Stimulated activated CD4-positive, alpha-beta T cell treated with anti-CD3 and anti-CD28 coated beads, Interleukin-4, amount 100 ng/mL, for 4 hours (primary cell): ENCODE measurements at places on chromosomes 6 and 20.

DNA sequence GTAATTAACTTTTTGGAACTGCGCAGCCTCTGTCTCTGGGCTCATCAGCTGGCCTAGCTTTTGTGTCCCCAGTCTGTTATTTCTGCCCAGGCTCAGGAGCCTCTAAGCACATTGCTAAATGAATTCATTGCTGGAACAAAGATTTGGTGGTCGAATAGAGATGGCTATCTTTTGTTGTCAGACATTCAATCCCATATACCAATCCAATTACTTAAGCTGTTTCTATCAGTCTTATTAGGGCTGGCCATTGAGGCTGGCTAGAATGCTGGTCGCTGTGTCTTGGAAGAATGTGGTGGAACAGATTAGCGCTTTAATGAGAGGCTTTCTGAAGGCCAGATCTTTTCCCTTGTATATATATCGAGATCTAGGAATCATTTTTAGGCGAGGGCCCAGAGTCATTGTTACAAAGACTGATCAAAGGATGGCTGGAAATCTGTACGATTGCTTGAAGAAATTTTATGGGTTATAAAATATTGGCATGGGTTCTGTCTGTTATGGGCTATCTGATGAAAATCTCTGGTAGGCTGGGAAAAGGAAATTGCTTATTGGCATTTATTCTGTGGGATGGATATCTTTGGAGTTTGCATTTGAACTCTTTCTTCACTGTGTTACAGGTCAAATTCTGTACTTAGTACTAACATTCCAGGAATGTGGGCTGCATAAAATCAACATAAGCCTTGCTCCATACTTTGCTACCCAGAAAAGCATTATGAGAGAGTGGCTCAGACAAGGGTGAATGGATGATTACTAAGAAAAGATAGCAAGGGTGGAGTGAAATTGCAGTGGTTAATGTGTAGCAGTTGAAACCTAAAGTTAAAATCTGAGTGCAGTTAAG lies 34.8 kb upstream of the JAG1 start:
- no peak for DNase-seq

DNA sequence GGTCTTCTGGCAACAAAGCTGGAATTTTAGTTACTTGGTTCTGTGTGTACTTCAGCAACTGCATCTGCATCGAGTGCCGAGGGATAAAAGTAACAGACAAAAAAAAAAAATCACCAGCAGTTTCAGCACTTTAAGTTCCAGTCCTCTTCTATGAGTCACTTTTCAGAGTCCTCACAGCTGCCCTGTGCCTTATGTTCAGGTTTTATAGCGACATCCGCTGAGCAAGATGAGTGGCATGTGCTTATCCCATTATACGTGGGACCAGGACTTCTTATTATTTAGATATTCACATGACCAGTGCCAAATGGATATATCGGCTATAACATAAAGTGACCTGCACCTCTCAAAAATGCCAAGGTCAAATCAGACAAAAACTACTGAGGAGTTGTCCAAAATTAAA lies 242.9 kb downstream of the FOXA2 start:
- no peak for DNase-seq

DNA sequence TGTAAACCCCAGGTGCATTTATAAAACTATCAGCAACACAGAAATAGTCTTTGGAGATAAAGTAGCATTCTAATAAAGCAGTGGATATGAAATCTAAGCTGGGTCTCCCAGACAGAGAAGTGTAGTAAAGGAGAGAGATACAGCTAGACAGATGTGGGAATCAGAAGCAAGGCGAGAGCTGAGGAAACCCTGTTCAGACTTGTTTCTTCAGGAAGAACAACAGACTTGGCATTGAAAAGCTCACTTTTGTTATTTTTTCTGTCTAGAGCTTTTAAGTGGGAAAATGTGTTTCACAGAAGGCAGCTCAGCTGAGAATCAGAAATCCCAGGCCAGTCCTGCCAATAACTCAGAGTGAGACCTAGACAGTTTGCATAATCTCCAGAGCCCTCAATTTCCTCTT lies 52.9 kb downstream of the SLC35B3 start:
- no peak for DNase-seq

DNA sequence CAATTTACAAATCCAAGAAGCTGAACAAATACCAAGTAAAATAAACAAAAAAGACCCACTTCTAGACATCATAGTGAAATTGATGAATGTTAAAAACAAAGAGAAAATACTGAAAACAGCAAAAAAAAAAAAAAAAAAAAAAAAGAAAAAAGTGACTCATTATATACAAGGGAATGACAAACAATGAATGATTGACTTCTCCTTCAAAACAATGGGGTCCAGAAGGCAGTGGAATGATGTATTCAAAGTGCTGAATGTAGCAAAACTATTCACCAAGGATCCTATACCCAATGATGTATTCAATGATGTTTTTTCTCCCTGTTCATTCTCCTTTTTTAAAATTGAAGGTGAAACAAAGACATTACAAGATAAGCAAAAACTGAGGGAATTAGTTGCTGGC lies 650.0 kb downstream of the UTRN start:
- DNase-seq, result no peak

- DNase-seq, result no peak
Observed at GRCh38 chr6:139846538-139847456, 472.3 kb upstream of the CITED2 start.

- peak; percentile 56 for DNase-seq
Observed at GRCh38 chr6:209432-210103, 82.7 kb upstream of the DUSP22 start.

- DNase-seq, result no peak
Observed at GRCh38 chr6:43970913-43971775, 156.1 kb downstream of the MRPL14 start.

DNA sequence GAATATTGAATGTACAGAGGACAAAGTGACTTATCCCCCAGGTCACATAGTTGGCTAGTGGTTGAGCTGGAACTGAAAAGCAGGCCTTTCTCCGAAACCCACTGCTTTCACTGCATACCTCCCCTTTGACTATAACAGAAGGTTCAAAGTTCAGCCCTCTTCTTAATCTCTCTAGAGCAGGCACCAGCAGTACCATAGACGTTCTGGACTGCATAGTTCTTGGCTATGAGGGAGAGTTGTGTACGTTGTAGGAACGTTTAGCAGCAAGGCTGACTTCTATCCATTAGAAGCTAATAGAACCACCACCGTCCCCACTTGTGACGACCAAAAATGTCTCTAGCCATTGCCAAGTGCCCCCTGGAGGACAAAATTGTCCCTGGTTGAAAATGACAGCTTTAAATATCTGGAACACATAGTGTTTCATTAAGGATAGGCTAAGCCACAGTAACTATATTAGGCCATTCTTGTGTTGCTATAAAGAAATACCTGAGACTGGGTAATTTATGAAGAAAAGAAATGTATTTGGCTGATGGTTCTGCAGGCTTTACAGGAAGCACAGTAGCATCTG lies 123.8 kb upstream of the MTHFD1L start:
- no peak for DNase-seq

DNA sequence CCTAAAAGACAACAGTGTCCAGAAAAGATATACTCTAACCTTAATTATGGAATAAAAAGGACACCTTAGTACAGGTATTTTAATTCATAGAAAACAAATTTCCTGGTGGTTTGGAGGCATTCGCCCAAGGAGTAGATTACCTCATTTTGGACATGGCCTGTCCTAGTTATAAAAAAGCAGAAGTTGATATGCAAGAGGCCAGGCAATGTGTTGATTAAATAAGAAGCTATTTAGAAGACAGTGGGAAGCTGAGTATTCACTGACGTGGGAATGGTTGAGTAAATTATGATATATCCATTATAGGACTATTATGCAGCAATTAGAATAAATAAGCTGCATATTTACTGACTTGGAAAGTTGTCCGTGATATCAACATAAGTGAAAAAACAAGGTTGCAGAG lies 314.9 kb downstream of the ALDH8A1 start:
- DNase-seq, result no peak

DNA sequence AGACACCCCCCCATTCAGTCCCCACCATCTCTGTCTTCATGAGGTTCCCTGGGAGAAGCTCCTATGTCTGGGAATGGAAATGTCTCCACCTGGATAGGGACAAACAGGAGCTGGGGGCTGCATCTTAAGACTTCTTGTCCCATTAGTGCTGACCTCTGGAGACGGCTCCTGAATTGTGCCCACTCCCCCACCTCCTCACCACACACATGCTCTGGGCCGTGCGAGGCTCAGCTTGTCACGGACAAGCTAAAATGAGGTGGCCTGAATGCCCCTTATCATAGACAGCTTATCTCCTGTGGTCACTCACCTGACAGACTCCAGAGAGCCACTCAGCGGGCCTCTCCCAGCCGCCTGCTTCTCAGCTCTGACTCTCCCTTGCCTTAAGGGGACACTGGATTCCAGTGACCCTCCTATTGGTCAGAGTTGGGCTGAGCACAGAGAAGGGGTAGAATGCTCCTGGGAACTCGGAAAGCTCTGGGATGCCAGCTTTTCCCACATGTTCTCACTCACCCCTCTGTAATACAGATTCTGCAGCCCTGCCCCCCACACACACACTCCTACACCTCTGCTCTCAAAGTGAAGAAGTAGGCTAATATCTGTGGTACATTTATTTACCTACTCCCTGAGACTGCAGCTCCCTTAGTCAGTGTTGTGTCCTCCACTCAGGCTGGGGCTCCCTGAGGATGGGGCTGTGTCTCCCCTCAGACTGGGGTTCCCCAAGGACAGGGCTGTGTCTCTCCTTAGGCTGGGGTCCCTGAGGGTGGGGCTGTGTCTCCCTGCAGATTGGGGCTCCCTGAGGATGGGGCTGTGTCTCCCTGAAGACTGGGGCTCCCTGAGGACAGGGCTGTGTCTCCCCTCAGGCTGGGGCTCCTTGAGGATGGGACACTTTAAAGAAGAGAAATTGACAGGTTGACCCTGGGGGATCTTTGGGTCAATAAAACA lies 167.5 kb downstream of the VEGFA start:
- no peak for DNase-seq

- no peak for DNase-seq
Observed at GRCh38 chr6:31037682-31038081, 27.4 kb downstream of the MUC22 start.

- no peak for DNase-seq
Observed at GRCh38 chr20:63690898-63691710, 5.3 kb upstream of the TNFRSF6B start.

DNA sequence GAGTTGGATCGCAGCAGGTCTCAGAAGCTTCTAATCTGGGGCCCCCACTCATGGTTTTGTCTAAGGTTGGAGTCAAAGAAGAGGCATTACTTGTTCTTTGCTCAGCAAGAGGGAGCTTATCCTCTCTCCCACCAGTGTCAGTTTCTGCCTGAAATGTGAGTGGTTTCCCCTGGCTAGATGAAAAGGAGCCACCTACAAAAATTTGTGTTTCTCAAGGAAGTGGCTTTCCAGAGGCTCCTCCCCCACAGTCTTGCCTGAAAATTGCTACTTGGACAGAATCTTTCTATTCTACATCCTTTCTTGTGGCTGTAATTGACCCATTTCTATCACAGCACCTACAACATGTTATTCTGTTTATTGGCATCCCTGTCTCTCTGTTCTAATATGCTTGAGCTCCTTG lies 37.9 kb downstream of the SCML4 start:
- DNase-seq, result no peak

GRCh38 chr6:107692351-107692750 lies 131.8 kb downstream of the SCML4 start:
- no peak for DNase-seq

DNA sequence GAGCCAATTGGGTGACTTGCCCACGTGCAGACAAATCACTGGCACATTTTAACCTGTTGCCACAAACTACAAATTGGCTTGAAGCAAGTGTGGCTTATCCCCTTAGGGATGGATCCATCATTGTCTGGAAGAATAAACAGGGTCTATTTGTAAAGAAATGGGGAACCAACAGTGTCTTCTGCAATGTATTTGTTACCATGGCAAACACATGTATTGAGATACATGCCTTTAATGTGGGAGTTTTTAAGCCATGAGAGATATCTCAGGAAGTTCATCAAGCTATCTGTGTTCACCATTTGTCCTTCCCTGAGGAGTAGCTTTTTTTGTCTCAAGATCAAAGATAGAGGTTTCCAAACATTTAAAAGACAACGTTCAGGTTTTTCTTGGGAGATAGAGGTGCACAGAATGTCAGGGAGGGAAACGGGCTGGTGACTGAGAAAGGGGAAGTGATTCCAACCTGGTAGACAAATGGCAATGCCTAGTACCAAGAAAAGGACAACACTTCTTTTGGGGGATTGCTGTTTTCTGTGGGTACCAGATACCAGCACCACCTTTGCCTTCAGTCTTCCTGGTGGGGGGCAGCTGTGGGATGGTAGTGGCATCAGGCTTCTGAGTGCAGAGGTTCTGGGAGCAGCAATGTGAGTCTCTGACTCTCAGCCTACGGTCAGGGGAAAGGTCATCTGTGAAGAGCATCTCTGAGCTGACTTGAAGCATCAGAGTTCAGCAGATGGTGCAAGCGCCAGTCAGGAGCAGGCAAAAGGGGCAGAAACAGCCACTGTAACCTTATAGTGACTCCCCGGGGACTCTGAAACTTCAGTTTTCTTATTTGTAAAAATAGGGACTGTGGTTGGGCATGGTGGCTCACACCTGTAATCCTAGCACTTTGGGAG lies 20.1 kb upstream of the BCAS1 start:
- no peak for DNase-seq

DNA sequence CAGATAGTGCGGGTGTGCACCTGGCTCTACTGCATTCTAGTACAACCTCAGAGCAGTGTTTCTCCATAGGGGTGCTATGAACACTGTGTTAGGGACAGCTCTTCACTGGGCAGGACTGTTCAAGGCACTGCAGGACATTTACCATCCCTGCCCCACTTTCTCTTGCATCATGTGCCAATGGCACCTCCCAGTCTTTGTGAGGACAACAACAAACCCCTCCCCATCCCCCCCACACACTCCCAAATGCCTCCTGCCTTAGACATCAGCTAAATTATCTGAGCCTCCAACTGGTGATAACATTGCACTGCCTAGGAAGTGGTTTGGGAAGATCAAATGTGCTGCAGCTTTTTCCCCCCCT lies 98.9 kb downstream of the FYN start:
- no peak for DNase-seq

DNA sequence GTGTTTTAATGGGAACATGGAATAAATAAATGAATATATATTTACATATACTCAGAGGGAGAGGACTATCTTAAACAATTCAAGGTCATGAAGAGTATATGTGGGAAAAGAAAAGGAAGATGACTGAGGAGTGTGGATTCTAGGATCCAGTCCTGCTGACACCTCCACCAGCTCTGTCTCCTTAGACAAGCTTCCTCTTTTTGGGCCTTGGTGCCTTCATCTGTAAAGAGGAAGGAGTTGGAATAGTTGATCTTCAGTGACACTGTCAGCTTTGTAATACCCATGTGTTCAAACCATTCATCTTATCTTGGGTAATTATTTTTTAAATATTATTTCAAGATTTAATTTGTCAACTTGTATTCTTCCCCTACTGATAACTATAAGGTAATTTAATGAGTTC lies 338.0 kb downstream of the ADGRB3 start:
- no peak for DNase-seq
